Activated CD4-positive, CD25-positive, alpha-beta regulatory T cell (primary cell): ENCODE measurements at places on chromosomes 2 and 18.

GRCh38 chr2:217980591-217980990 is 22.2 kb downstream of the TNS1 start:
- DNase-seq, result no peak

GRCh38 chr2:178304333-178304732 is 110.0 kb downstream of the OSBPL6 start:
- DNase-seq, result no peak

- DNase-seq, result no peak
Measured at GRCh38 chr2:48173141-48173540, 266.8 kb upstream of the FBXO11 start.

DNA sequence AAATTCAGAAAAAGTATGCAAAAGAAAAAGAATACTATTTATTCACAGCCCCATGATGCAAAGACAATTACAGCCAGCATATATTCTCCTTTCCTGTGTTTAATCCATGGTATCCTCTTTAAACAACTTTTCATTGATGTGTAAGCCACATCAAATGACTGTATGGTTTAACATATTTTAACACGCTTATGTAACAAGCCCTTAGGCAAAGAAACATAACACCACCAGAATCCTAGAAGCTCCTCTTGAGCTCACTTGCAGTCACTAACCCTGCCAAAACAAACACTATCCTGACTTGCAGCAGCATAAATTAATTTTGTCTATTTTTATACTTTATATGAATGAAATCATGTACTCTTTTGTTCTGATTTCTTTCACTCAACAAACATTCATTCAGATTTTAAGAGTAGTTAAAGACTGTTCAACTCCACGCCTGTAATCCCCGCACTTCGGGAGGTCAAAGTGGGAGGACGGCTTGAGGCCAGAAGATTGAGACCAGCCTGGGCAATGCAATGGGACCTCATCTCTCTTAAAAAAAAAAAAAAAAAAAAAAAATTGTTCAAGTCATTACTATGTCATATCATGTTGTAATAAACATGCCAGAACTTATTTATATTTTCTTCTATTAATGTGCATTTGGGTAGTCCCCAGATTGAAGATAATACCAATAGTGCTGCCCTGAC is 226.3 kb downstream of the NBAS start:
- no peak for DNase-seq

GRCh38 chr2:23306401-23306800 is 78.6 kb upstream of the KLHL29 start:
- DNase-seq, result no peak

GRCh38 chr2:38653380-38653714 is 12.6 kb upstream of the GALM start:
- DNase-seq, result no peak

DNA sequence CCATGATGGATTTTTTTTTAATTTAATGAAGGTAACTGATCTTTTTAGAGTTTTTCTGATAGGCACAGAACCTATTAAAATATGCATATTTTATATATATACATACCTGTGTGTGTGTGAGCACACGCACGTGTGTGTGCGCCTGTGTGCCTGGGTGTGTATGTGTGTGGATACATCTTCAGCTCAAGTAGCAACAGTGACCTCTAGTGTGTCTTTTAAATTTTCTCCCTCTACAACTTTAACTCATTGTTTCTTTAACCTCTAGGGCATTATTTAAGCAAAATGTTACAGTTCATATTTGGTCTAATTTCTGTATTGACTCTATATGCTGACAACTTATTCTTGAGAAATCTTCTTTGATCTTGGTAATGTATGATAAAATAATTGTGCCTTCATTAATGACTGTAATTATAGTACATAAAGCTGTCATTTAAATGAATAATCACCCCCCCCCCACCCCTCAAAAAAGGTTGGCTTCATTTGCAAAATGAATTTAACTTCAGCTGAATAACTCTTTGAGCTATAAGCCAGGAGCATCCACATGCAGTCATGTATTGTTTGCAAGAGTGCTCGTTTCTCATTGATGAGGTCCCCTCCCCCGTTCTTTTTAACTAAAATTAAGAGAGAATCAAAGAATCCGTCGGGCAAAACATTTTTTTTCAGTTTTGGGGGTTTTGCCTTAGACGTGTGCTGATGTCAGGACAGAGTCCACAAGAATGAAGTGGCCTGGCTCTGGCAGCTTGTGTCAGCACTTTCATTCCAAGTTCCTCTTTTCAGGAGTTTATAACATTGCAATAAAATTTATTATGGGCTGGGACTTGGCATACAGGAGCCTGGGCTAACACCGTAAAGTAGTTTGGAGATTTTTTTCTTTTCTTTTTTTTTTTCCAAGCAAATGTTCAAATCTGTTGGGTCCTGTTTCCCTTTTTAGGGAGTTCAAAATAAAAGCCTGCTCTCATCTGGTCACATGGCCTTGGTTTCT is 80.0 kb downstream of the ETAA1 start:
- DNase-seq, result no peak

DNA sequence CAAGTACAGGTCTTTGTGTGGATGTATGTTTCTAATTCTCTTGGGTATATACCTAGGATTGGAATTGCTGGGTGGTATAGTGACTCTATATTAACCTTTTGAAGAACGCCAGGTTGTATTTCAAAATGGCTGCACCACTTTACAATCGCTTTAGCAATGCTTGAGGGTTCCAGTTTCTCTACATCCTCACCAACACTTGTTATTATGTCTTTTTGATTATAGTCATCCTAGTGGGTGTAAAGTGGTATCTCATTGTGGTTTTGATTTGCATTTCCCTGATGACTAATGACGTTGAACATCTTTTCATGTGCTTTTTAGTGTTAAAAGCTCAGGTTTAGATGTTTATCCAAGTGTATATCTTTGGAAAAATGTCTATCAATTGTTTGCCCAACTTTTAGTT is 39.5 kb downstream of the CTIF start:
- DNase-seq, result no peak

- no peak for DNase-seq
Measured at GRCh38 chr2:120682654-120683053, 53.0 kb upstream of the GLI2 start.

DNA sequence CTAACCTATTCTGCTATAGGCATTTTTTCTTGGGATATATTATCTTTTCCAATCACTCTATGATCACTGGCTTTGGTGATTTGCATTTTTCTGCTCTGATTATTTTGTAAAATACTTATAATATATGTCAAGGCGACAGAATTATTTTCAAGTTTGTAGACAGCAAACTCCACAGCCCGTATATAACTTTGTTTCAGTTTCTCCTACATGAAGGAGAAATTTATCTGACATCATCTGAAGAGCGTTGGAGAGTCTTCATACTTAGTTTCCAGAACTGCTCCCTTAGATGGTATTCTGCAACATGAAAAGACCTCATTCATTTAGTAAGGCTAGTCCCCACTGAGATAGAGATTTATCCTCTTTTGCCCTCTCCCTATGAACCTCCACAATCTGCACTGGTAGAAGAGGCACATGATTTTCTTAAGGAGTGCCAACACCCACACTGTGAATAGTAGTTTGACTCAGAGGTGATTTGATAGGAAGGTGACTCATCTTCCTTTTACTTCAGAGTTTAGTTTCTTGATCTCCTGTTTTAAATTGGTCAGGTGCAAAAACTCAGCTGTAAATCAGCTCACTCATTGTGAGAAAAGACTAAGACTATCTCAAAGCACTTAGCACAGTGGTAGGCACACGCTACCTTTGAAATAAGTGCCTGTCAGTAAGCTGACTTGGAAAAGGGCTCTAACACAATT is 1848.6 kb upstream of the CELF4 start:
- no peak for DNase-seq

DNA sequence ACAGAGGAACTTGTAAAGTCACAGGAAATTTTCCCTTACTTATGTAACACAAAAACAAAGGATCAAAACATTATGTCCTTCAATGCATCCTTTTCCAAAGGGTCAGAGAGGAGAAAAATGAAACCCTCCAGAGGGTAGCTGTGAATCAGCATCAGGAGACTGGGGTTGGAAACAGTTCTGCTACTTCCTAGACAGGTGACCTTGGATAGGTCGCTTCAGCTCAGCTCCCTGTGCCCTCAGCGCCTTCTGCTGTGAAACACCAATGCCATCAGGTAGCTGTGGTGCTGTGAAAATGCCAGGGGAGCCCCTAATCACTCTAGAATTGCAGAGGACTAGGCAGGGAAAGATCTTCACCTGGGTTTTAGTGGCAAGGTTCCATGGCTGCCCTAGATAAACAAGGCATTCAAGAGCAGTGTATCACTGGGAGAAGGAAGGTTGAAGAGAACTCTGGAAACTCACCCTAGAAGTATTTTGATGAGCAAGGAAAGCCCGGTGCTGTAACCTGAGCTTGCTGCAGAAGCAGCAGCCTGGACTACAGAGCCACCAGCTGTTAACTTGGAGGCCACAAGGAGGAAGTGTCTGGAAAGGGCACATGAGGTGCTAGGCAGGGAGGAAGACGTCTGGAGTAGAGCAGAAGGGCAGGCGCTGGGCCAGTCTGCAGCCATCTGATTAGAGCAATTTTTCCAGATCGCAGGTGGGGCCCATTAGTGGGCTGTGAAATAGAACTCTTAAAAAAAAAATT is 100.7 kb upstream of the MCFD2 start:
- DNase-seq, result no peak

- DNase-seq, result no peak
Measured at GRCh38 chr2:128607911-128608506, 289.3 kb upstream of the HS6ST1 start.

DNA sequence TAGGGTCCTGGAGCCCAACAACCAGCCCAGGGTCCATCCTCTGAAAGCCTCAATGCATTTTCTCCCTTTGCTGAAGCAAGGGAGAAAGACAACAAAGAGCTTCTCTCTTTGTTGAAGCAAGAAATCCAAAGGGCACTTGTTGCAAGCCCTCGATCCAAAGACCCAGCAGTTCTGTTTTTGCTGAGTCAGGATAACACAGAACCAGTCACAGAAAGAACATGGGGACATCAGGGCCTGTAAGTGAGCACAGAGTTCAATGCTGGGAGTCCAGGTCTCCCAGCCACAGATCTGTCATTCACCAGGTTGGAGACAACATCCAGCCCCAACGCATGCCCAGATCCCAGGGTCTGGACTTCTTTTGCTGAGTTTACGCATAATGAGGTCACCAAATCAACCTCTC is 315.8 kb upstream of the KLHL29 start:
- no peak for DNase-seq

- no peak for DNase-seq
Measured at GRCh38 chr2:21183726-21184125, 60.0 kb downstream of the TDRD15 start.

DNA sequence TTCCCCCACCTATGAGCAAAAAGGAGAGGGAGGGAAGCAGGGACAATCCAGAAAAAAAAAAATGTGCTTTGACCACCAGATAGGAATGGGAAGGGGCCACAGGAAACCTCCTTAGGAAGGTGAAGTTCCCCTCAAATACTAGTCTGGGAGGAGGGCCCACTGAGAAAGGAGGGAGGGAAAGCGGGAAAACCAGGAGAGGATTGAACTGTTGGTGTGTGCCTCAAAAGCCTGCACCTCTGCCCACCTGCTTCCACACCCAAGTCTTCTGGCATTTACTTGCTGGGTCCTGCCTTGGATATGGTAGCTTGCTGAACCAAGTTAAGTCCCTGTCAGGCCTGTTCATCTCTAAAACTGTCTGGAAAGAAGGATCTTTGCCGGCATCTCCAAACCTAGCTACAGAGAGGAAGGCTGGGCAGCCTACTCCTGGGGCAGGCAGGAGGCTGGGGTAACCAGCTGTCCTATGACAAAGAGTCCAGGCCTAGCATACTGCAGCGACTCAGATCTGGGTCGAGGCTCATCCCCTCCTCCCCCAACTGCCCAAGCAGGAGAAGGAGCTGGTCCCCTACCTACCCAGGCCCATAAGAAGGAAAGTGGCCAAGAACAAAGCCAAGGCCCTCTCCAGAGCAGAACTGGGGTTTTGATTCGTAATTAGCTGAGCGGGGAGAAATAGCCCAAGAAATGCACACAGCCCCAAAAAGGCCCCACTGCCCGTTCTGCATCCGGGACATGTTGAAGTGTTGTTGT is 3.0 kb downstream of the EN1 start:
- no peak for DNase-seq

GRCh38 chr2:73987948-73988700 is 3.4 kb downstream of the TET3 start:
- DNase-seq, result no peak

DNA sequence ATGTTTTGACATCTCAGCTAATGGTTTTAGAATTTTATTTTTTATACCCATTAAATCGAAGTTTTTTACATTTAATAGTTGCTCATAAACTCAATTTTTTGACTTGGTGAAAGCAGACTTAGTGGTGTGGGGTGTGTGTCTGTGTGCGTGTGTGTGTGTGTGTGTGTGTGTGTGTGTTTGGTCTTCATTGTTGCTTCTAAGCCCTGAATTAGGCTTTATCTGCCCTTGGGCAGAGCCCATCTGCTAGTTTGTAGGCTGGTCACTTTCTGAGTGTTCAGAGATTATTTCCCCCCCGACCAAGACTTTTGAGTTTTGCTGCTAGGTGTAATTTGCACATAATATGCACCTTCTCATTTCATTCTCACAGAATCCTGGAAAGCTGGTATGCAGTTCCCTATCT is 14.3 kb downstream of the PAX3 start:
- no peak for DNase-seq

DNA sequence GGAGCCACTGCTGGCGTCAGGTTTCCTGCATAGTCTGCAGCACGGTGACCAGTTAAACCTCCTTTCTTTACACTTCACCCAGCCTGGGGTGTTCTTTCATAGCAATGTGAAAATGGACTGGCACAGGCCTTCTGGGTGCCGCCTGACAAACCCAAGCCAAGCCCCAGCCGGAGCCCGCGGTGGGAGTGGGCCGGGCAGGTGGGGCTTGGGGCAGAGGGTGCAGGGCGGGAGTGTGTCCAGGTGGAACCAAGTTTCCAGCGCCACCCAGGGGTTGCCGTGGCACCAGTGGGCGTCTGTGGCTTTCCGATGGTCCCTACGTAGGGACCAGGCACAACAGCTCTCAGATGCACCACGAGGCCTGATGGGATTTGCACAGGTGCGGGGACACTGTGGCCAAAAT is 75.8 kb downstream of the RTP5 start:
- no peak for DNase-seq

GRCh38 chr18:66708646-66709045 is 104.8 kb upstream of the CDH19 start:
- no peak for DNase-seq
